ENCODE measurements at places on chromosomes 4 and X.

- DNase-seq: peak; percentile 63
Measured at GRCh38 chr4:108172753-108173598, 4.2 kb upstream of the LEF1 start.

GRCh38 chr4:125276811-125277210 is 37.9 kb upstream of the FAT4 start:
- no peak for DNase-seq

DNA sequence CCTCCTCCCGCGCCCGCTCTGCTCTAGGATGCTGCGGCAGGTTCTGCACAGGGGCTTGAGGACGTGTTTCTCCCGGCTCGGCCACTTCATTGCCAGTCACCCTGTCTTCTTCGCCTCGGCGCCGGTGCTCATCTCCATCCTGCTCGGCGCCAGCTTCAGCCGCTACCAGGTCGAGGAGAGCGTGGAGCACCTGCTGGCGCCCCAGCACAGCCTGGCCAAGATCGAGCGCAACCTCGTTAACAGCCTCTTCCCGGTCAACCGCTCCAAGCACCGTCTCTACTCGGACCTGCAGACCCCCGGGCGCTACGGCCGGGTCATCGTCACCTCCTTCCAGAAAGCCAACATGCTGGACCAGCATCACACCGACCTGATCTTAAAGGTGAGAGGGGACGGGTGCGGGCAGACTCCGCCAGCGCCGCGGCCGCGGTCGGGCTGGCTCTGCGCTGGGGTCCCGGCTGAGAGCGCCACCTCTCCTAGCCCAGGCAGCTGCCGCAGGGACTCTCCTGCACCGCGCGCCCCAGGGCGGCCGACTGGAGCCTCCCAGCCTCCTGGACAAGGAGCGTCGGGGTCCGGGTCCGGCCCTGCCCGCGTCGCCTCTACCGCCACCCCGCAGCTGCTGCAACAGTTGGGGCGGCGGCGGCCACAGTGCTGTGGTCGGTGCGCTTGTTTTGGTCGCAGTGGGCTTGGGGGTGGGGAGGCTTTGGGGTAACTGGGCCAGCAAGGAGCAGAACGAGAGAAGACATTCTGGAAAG is at the start of gene PTCHD1:
Gene PTCHD1 (plus strand): TSS at position 2 of the 752 bp plus-strand sequence. CDS start 27 bp downstream, at position 29.
- DNase-seq: no peak

DNA sequence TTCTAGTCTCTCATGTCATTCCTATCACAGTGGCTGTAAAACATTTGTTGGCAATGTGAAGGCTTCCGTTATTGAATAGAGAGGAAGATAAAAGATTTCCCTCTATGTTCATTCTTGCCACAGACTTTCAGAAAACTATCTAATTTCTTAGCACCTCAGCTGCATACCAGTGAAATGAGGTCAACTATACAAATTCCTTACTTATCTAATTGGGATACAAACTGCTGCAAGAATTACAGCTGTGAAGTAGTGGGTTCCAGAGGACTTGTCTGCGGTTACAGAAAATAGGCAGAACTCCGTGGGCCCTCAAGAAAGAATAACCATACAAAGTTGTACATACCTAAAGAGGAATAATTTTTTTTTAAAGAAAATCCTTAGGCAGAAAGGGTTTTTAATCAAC is 175.8 kb downstream of the PPP1R2C start:
- no peak for DNase-seq

DNA sequence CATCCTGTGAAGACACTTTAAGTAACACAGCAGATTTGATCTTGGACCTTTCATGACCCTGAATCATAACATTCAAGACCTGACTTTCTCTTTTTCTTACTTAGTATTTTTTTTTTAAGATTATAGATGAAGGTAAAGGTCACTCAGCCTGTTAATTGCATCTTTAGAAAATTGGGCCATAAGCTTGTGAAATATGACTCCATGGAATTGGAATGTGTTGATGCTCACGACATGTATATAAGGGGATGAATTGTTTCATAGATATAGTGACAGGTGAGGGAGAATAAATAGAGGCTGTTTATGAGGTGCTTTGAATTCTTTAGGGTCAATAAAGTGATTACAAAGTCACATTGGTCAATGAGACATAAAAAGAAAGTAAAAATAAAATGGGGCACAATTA is 27.7 kb upstream of the HS3ST1 start:
- no peak for DNase-seq

- no peak for DNase-seq
Measured at GRCh38 chr4:153246446-153247115, 42.3 kb downstream of the TRIM2 start.

GRCh38 chrX:101415180-101416145 is 7.4 kb downstream of the HNRNPH2 start:
- DNase-seq: peak; percentile 89

DNA sequence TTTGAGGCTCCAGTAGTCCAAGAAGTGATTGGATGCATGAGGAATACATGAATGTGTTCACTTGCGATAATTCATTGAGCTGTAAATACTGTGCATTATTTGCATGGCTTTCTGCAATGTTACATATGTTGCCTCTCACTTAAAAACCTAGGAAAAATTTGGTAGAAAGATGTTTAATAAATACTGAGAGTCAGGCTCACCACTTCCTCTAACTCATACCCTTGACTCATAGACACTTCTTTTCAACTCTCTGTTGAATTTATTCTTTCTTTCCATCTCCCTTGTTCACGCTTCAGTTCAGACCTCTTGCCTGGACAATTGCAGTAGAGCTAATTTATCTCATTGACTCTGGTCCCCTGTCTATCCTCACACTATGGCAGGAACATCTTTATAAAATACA is 35.8 kb upstream of the LEF1 start:
- no peak for DNase-seq

DNA sequence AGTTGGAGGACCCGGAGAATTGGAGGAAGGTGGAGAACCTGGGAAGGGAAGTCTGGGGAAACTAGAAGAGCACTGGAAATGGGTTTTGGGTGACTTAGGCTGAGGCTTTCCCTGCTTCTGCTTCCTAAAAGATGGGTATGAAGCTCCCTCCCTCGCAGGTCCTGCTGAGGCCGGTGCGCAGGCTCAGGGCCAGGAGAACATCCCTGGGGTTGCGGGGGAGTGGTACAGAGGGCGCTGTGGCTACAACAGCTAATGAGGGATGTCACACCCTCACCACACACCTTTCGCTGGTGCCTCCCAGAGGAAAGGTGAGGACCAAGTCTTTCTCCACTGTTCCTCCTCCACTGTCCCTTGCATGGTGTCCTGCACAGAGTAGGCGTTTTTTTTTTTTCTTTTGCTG is 15.8 kb downstream of the APLN start:
- DNase-seq: no peak

- DNase-seq: no peak
Measured at GRCh38 chr4:33722254-33722653, 2522.1 kb downstream of the ARAP2 start.

DNA sequence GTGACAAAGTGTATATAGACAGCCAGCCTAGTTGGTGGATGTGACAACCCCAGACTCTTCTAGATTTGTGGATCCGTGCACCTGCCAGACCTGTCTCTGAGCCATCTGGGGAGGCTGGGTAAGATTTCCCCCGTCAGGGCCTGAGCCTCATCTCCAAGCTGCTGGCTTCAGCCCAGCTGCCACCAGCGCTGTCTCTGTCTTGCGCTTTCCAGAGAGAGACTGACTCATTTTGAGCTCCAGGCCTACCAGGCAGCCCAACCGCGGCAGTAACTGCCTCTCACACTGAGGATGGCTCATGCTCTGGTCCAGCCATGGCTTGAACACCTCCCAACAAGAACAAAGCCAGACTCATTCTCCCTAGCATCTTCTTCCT is 26.4 kb downstream of the NOP14 start:
- DNase-seq: no peak

DNA sequence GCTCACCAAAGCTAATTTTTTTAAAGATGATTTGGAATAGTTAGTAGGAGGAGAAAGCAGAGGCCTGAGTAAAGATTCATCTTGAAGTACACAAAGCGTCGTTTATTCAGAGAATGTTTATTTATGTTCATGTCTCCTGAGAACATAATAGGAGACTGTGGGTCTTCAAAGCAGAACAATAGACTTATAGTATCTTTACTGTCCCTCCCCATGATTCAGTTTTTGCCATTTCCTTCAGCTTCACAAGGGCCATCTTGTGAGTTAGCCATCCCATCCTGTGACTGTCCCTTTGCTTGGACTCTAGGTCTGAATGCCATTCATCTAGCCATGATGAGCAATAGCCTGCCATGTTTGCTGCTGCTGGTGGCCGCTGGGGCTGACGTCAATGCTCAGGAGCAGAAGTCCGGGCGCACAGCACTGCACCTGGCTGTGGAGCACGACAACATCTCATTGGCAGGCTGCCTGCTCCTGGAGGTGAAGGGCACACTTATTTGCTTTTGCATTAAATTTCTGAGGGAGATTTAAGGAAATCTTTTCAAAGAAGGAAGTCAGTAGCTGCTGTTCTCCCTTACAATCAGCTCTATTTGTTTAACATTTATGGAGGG is 105.8 kb downstream of the NFKB1 start:
- DNase-seq: no peak

DNA sequence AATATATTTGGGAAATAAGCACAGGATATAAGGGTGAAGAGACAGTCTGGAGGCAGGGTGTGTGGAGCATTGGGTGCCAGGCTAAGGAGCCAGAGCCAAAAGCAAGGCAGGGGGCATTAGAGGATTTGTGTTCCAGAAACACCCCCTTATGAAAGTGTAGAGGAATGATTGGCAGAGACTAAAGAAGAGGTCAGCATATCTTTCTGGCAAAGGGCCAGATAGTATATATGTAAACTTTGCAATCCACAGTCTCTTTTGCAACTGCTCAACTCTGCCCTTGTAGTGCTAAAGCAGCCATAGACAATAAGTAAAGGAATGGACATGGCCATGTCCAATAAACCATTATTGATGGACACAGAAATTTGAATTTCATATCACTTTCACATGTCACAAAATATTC is 3.6 kb upstream of the SLC9A6 start:
- DNase-seq: no peak

GRCh38 chr4:37827802-37828321 is 1.4 kb downstream of the PGM2 start:
- DNase-seq: no peak

- peak; percentile 80 for DNase-seq
Measured at GRCh38 chr4:41212616-41213203, 1.6 kb downstream of the APBB2 start.

DNA sequence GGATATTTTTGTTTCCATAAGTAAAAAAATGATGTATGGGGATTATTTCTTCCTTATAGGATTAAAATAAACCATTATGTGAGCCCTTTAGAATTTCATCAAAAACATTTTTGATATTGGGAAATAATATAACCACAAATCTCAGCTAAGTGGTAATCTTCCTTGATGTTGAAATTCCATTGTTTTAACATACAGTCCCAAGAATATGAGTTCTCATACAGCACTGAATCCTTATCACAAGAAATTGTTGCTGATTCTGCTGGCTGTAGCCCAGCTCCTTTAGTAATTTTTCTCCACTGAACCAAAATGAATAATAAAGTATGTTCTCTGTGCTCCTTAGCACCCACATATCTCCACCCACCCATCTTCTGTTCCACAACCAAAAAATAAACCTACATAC is 41.9 kb upstream of the FAM47B start:
- DNase-seq: no peak

DNA sequence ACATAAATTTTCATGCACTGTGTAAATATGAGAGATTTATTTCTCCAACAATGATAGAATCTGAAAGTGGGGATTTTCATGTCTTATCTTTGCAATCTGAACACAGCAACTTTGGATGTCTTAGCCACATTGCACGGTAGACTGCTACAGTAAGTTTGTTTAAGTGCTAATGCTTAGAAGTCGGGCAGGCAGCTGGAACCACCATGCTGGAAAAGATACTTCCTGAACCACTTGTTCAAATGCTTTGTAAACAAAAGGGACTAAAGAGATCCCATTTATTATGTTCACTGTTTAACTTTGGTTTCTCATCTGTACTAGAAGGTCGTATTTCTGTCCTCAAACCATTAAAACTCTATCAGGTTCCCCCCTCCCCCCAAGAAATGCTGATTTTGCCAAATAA is 555.9 kb upstream of the DIPK2B start:
- peak; percentile 51 for DNase-seq

GRCh38 chr4:81747242-81747930 is 275.7 kb upstream of the RASGEF1B start:
- peak; percentile 73 for DNase-seq

DNA sequence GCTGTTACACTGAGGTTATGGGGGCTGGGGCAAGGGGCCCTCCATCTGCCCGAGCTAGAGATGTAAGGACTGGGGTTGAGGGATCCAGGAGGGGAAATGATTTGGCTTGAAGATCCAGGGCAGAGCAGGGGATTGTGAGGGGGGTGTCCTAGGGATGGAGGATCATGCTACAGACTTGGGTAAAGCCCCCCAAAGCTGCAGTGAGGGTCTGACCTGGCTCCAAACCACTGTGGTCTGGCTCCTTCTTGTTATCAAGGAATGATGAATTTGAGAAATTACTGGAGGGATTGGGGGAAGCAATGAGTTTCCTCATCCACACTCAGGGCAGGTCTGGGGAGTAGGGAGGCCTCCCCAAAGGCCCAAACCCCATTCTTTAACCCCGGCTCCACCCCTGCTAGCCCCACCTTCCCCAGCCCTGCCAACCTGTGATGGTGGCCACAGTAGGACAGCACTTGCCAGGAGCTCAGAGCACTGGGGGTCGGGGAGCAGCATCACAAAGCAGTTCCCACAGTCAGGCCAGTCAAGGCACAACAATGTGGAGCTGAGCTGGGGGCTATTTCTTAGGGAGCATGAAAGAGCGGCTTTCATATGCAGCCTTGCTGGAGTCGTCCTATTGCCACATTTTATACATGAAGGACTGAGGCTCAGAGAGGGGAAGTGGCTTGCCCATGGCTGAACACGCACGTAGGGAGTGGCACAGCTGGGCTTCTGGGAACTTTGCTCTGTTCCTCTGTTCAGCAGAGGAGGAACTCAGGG is 165.5 kb downstream of the EFNB1 start:
- peak; percentile 15 for DNase-seq
